ENCODE measurements at places on chromosomes 1 and 21.

- DNase-seq, result no peak
These were observed 549.2 kb downstream of the PTPRU start for GRCh38 chr1:29785554-29785953.

DNA sequence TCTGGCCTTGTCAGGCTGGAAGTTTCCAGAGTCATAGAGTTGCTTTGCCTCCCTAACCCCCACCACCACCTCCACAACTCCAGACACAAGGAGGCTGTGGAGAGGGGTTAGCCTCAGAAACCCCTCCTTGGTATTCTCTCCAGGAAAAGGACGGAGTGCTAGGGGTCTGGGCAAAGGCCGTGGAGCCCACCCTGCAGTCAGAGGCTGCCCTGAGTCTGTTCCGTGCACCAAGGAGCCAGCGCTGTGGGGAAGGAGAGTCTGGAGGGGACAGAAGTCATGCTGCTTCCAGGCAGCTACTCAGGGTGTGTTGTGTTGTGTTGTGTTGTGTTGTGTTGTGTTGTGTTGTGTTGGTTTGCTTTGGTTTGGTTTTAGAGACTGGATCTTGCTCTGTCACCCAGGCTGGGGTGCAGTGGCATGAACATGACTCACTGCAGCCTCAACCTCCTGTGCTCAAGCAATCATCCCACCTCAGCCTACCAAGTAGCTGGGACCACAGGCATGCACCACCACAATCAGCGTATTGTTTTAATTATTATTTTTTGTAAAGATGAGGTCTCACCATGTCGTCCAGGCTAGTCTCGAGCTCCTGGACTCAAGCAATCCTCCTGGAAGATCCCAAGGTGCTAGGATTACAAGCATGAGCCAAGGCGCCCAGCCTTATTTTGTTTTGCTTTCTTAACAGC is 122.2 kb upstream of the TMEM51 start:
- no peak for DNase-seq

DNA sequence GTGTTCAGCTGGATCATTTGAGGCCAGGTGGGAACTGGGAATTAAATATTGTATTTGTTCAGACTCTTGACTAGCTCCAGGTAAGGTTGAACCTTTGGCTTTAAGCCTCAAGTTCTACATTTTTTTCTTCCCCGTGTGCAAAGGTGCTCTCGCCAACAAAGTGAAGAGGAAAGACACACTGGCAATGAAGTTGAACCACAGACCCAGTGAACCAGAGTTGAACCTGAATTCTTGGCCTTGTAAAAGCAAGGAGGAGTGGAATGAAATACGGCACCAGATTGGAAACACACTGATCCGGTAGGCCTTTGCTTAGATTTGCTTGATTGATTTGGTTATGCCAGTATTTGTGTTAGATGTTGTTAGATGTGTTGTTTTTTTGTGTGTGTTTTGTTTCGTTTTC is 25.5 kb upstream of the RCC1 start:
- DNase-seq, result no peak

DNA sequence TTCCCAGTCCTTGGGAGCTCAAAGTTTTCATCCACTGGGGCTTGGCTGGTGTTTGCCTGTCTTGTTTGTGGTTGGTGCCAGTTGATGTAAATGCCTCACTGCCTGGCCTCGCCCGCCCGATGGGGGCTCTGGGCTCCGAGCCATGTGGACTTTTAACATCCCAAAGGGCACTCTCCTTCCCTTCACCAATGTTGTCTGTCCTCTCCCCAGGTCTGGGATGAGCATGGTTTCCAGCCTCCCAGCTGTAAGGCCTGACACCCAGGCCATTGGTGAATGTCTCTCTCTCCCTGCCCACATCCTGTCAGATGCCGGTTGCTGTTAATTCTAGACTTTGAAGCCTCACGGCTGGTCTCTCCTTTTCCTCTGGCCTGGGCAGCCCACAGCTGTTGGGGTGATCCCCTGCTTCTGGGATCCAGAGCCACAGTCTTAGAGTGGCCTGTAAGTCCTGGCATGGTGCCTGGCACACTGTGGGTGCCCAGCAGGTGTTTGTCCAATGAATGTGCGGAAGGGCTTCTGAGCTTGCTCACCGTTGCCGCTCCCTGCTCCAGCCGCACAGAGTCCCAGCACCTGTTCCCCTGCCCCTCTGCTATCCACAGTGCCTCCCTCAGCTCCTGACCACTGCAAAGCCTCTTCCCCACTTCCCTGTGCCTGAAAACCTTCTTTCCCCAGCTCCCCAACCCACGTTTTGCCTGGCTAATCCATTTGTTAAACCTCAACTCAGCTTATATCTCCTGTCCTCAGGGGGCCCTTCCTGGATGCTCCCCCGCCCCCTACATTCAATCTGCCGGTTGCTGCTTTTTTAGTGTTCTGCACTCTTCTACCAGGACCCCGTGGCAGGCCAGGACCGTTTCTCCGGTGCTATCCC is 3.3 kb upstream of the C1orf174 start:
- no peak for DNase-seq

DNA sequence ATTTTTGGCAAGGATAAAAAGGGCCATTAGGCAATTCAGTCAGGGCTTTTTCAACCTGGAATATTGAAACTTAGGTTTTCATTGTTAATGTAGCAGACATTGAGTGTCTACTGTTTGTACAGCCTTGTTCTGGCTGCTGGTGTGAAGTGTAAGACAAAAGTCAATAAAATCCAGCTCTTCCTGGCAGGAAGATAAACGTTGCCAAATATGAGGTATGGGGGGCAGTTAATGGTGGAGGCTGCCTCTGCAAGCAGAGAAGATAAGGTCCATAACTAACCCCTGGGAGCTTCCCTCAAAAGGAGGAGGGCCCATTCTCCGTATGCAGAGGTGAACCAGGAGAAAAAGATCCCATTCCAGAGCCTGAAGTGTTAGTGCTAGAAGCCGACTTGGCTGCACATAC is 19.5 kb upstream of the SHE start:
- DNase-seq, result no peak

DNA sequence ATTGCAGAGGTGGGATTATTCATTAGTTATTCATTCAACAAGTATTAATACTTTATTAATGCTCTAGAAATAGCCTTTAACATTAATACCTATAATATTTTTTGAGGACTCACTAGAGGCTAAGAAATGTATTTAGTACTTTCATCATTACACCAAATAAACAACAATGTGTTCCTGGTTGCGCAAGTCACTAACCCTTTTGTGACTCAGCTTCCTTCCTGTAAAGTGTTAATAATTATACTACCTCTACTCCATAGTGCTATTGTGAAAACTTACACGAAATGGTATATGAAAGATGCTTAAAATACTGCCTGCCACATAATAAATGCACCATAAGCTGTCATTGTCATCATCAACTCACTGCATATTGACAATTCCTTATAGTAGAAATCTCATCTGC is 431.0 kb downstream of the DPYD start:
- no peak for DNase-seq

DNA sequence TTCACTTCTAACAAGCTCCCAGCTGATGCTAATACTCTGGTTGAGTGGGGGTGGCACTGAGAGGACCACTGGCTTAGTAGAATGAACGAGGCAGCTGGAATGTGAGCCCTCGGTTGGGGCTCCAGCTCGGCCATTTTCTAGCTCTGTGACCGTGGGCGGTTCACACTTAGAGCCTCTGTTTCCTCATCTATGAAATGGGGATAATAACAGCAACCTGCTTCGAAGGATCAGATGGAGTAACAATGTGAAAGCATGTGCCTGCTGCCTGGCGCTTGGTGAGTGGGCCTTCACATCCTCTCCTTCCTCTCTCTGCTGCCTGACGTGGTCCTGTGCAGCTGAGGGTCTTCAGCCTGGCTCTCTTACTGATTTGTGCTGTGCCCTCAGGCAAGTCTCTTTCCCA is 20.9 kb upstream of the TTC4 start:
- DNase-seq, result no peak

DNA sequence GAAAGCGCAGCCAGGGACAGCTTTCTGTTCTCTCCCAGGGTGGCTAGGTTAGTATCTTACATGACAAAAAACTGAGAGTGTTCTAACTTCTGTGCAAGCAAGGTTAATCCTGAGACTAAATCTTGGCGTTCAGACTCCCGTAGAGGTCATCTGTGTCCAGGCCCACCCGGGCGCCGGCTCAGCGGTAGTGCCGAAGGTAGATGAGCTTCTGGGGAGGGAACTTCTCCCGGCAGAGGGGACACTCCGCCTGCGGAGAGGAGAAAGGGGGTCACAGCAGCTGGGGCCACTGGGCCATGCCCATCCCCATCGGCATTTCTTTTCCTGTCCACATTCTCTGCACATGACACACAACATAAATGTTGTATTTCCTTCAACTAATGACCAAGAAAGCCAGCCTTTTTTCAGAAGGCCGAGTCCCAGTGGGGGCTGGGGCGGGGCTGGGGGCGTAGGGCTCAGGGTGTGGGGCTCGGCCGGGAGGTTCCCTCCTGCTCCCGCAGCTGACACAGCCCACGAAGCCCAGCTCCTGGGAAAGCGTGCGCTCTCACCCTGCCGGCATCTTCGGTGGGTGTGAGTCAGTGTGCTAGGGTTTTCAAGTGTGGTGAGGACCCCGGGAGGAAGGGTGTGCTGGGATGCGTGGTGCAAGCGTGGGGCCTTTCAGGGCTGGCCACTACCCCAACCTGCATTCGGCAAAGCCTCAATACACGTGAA is 6.6 kb downstream of the PEX10 start:
- no peak for DNase-seq

DNA sequence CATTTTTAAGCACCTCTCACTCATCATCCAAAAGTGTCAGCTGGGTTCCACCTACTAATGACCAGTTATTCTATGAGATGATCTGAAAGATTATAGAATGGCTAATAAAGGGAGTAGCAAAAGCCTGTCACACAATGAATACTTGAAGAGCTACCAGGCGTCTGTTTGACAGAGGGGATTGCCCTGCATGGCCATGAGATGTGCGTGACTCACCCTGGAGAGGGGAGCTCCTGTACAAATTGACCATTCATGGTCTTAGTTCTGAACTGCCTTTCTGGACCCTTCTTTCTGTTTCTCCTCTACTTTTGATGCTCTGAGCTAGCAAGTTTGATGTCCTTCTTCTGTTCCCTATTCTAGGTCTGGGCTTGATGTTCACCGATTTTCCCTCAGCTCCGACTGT is 85.2 kb upstream of the ABCD3 start:
- no peak for DNase-seq

DNA sequence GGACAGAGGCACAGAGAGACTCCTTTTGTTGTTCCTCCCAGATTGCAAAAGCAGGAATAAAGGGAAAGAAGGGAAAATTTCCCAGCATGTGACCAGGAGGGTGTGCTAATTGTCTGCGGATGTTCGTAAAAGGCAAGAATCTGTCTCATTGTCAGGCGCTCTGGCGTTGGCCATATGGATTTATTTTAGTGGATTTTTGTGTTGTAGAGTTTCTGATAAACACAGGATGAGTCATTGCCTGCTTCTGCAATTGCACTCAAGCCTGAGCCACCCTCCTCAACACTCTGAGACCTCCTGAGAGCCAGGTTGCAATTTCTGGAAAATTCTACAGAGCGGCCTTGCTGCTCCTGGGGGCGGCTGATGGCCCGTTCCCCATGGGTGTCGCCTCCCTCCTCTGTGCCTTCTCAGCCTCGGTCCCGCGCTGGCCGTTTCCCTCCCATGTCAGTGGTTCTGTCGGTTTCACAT is 227.7 kb downstream of the KAZN start:
- DNase-seq, result peak; percentile 54

GRCh38 chr1:204692325-204692840 is 6.8 kb upstream of the LRRN2 start:
- no peak for DNase-seq

- no peak for DNase-seq
These were observed 104.9 kb downstream of the CNIH3 start for GRCh38 chr1:224721000-224721399.

- no peak for DNase-seq
These were observed 18.6 kb upstream of the PADI1 start for GRCh38 chr1:17186216-17186909.

DNA sequence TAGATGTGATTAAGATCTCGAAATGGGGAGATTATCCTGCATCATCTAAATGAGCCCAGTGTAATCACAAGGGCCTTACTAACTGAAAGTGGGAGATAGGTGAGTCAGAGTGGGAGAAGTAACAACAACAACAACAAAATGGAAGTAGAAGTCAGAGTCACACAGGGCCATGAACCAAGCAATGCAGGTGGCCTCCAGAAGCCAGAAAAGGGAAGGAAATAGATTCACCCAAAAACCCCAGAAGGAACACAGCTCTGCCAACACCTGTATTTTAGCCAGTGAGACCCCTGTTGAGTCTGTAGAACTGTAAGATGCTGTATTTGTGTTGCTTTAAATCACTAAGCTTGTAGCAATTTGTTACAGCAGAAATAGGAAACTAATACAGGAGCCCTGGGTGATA is 4.1 kb downstream of the TAGLN2 start:
- DNase-seq, result peak; percentile 56

GRCh38 chr1:176638713-176639526 is 175.9 kb downstream of the PAPPA2 start:
- no peak for DNase-seq

DNA sequence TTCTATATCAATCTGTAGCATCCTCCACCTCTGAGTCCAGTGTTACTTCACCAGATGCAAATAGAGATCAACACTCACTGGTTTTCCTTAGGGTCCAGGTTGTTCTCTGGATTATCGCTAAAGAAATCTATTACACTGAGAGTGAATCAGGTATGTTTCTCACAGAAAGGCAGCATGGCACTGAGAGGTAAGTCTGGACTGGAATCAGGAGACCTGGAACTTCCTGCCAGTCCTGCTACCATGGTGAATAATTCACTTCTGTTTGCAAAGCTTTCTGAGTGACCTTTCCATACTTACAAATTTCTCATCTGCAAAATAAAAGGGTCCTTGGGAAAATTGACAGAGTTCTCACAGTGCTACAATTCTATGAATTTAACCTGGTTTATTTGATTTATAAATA is 1583.3 kb downstream of the MRPL39 start:
- DNase-seq, result no peak

DNA sequence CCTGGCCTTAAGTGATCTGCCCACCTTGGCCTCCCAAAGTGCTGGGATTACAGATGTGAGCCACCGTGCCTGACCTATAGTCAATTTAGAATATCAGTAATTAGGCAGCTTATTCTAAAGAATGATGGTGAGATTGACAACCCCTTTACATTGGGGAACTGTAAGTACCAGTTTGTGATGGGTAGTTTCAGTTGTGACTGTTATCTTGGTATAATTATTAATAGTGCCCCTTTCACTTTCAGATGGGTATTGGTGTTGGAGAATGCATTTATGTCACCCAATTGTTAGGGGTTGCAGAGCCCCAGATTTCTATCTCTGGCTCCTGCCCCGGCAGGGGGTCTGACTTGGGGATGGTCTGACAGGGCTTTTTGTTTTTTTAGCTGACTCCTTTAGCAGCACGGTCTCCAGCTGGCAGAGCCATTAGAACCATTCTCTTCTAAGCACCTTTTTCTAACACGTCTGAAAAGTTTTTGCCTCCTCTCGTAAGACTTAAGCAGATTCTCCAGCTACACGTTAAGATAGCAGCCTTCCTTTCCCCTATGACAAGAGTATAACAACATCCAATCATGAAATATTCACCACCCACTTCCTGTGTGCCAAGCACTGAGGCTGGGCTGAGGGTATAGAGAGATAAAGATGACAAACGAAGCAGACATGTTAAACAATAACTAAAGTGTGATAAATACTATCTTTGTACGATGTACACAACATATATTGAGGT is 157.8 kb downstream of the SDCCAG8 start:
- DNase-seq, result no peak

GRCh38 chr1:79325705-79326104 is 319.2 kb upstream of the ADGRL4 start:
- DNase-seq, result no peak

Data from Peyer's patch (tissue), 4 donors.